ENCODE measurements at places on chromosomes 4 and X.

- no peak for ATAC-seq
Measured at GRCh38 chr4:77172336-77172735, 15.3 kb downstream of the CCNG2 start.

GRCh38 chrX:70001269-70001668 is 48.5 kb downstream of the AWAT2 start:
- ATAC-seq: no peak

GRCh38 chr4:113433536-113434246 is 327.8 kb downstream of the CAMK2D start:
- no peak for ATAC-seq

DNA sequence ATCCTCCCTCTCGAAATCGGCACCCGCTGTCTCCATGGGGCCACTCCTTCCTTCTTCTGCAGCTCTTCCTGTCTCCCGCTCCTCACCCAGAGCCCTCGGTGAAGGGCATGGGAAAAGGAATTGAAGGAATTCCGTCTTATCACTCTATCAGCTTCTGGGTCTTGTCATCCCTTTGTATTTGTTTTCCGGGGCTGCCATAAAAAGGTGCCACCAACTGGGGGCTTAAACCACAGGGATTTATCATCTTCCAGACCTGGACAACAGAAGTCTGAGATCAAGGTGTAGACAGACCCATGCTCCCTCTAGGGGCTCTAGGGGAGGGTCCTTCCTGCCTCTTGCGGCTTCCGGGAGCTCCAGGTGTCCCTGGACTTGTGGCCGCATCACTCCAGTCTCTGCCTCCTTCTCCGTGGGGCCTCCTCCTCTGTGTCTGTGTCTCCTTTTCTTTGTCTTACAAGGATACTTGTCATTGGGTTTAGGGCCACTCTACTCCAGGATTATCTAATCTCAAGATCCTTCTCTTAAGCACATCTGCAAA is 24.0 kb downstream of the CD99 start:
- no peak for ATAC-seq

DNA sequence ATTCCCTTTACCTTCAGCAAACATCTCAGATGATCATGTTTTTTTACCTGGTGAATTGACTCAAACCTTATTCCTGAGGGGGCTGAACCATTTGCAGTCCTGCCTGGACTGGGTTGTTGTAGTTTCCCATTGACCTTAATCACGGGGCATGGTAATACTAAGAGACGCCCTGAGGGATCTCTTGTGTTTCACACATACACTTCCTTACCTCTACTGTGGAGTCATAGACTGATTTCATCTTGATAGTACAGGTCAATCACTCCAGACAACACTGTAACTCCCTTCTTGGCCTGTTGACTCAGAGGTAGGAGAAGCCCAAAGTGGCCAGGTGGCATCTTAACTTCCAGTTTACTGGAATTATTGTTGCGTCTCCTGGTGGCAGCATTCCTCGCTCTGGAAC is 1064.0 kb upstream of the PCDH10 start:
- ATAC-seq: no peak

DNA sequence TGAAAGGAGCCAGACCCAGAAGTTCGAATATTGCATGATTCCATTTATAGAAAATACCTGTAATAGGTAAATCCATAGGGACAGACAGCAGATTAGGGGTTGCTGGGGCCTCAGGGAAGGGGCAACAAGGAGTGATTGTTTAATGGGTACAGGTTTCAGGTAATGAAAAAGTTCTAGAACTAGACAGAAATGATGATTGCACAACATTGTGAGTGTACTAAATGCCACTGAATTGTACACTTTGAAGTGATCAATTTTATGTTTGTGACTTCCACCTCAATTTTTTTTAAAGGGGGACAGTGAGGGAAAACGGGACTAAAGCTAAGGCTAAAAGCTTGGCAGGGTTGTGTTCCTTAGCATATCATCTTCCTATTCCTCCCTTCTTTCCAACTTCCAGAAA is 23.5 kb downstream of the ZBTB33 start:
- ATAC-seq: no peak

DNA sequence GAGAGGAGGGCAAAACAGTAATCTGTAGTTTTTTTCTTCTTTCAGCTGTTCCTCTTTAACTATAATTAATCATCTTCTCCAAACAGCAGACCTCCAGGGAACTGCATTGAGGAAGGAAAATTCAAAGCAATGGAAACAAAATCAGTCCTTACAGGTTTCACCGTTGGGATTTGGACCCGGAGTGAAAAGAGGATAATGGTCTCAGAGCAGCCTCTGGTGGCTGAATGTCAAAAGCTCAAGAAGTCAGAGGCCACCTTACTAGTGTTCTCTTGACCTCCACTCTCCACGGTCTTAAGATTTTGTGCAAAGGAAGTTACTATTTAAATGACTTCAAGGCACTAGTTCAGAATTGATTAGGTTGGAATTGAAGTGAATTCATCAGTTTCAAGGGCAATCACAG is 16.0 kb upstream of the MID1 start:
- ATAC-seq: peak; percentile 66

- ATAC-seq: peak; percentile 97
Measured at GRCh38 chr4:8241895-8242696, 27.5 kb upstream of the HTRA3 start.

- ATAC-seq: no peak
Measured at GRCh38 chrX:116824785-116825184, 362.0 kb upstream of the CT83 start.

DNA sequence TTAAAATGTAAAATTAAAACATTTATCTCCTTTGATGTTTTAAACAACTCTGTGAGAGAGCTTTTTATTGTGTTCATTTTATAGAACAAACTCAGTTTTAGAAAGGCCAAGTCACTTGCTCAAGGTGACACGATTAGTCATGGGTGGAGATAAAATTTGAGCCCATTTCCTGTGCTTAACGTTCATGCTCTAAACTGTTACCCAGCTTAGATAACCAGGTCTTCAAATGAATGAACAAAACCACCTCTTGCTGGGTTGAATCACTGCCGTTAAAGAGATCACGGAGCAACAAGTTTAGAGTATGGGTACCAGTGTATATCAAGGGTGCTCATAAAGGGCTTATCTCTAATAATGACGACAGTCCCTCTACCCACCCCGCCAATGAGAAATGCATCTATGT is 10.2 kb upstream of the CASK start:
- no peak for ATAC-seq

DNA sequence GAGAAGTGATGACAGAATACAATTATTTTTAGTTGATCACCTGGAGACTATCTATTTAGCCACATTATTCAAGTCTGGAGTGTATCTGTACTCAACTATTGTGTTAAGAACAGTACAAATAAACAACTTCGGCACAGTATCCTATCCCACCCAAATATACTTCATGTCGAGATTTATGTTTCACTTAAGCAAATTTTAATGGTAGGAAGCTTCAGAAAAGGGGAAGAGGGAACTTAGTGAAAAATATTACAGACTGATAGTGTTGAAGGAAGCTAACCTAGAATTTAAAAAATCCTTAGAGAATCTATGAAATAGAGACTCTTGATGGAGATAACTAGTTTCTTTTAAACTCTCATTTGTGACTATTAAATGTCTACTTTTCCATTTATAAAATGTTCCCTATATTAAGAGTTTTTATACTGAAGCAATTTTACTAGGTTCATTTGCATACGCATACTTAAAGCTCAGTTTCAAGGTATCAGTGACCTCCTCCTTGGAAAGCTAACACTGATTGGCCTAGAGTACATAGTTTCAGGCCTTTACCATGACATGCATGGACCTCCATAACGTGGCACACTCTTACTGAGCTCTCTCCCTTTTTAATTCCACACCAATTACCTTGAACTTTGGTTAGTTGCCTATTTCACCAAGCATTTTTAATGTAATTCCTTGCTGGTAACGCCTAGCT is 197.7 kb downstream of the CAMK2D start:
- ATAC-seq: no peak

- no peak for ATAC-seq
Measured at GRCh38 chr4:107562316-107562715, 157.7 kb downstream of the PAPSS1 start.

DNA sequence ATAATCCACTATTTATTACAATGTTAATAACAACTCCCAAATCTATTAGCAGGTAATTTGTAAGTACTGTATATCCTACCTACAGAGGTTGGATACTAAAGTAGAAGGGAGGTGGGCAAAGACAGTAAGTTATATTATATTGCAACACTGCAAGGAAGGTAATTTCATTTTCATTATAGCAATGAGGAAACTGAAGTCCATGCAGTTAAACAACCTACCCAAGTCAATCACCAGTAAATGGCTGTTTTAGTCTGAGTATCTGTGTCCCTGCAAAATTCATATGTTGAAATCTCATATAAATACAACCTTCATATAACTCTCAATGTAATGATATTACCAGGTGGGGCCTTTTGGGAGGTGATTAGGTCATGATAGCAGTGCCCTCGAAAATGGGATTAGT is 114.4 kb downstream of the SCLT1 start:
- no peak for ATAC-seq

GRCh38 chr4:76750716-76751115 is 147.2 kb downstream of the SOWAHB start:
- ATAC-seq: no peak

- ATAC-seq: peak; percentile 94
Measured at GRCh38 chrX:136185401-136186022, 38.2 kb downstream of the FHL1 start.

DNA sequence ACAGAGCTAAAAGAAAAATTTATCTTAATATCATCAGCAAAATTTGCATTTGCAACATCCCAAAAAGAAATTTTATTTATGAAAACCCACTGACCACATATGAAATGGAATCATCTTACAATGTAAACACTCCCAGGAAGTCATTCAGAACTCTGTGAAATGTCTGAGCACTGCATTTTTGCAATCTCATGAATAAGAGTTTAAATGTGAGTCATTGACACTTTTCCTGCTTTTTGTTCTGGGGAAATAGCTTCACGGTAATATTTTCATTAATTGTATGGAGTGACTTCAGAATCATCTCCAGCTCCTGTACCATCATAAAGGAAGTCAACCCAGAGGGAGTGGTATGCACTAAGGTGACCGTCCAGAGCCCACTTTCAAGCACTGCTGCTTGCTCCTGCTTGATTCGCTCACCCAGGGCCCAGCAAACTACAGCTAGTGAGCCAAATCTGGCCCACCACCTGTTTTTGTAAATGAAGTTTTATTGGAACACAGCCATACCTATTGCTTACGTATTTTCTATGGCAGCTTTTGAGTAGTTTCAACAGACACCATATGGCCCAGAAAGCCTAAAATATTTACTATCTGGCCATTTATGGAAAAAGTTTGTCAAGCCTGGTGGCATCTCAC is 17.2 kb downstream of the EDNRA start:
- peak; percentile 75 for ATAC-seq

GRCh38 chr4:61938250-61938846 is 738.2 kb downstream of the ADGRL3 start:
- peak; percentile 80 for ATAC-seq

GRCh38 chr4:147944249-147944648 is 212.4 kb downstream of the ARHGAP10 start:
- ATAC-seq: no peak

GRCh38 chrX:154735695-154736393 is 15.0 kb downstream of the GAB3 start:
- peak; percentile 84 for ATAC-seq

DNA sequence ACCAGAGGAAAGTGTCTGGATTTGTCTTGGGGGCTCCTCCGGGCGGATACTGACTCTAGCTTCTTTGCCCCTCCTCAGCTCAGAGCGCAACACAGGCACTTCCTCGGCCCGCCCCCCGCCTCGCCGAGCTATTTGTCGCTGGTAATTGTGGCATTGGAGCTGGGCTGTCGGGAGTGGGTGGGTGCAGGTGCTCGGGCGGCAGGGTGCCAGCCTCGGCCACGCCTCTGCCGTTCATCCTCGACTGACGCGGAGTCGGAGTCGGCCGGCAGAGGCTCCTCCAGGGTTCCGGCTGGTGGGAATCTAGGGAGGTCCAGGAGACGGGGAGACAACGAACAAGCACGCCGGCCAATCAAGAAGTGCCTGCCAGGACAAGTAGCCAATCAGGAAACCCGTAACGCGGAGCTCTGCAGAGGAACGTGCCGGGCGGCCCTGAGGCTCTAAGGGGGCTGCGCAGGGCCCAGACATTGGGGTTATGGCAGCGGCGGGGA is 3.9 kb upstream of the SYN1 start:
- peak; percentile 93 for ATAC-seq

DNA sequence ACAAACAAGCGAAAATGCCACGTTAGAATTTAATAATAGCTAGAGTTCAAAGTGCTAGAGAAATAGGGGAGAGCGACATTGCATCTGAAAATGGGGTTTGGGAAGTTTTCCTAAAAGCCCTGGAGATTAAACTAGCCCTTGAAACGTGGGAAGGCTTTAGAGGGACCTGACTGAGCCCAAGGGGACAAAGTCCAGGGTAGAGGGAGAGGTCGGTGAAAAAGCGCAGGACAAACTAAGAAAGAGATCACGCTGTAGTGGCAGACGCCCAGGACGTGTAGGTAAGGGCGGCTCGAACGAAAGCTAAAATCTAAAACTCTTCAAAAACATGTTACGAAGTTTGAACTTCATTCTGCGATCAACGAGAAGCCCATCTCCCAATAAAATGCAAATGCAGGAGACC is 1.1 kb upstream of the ATP11C start:
- no peak for ATAC-seq

GRCh38 chr4:86452422-86452891 is 92.6 kb upstream of the MAPK10 start:
- peak; percentile 20 for ATAC-seq

DNA sequence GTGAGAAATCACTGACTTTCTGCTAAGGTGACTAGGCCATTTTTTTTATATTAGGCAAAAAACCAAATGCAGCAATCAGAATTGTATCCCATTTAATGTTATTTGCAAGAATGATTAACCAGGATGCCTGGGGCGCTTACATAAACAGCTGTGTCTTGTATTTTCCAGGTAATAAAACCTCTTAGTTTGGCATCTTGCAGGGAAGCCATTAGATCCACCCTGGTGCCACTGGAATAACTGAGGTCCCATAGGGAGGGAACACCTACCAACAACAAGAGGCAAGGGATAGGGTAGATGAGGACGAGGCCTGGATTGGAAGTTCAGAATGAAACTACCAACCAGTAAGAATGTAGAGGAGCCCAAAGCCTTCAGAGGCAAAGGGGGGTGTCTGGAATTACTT is 288.3 kb downstream of the ARHGAP24 start:
- no peak for ATAC-seq

- no peak for ATAC-seq
Measured at GRCh38 chr4:115228851-115229250, 115.4 kb upstream of the NDST4 start.

DNA sequence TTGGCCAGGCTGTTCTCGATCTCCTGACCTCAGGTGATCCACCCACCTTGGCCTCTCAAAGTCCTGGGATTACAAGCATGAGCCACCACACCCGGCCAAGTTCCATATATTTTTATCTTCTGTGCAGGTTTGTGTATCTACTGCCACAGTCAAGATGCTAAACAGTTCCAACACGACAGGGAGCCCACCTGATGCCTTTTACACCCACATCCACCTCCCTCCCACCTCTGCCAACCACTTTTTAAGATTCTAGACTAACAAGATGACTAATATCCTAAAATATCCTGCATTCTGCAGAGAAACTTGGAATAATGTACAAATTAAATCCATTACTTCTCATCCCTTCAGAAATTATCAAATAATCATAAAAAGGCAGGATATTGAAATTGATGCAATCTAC is 19.3 kb upstream of the RPL34 start:
- peak; percentile 32 for ATAC-seq

- no peak for ATAC-seq
Measured at GRCh38 chrX:2697741-2698299, 6.7 kb downstream of the CD99 start.

GRCh38 chr4:3044870-3045819 is 29.2 kb downstream of the HTT-AS start:
- ATAC-seq: no peak
